Stimulated activated naive CD8-positive, alpha-beta T cell treated with anti-CD3 and anti-CD28 coated beads, Interleukin-15, Interleukin-2, amounts not matched to agents 100 U/mL and 50 U/mL, for 24 hours (primary cell): ENCODE measurements at places on chromosomes 7 and 10.

GRCh38 chr7:2271273-2272026 lies 29.4 kb downstream of the NUDT1 start:
- DNase-seq = no peak

DNA sequence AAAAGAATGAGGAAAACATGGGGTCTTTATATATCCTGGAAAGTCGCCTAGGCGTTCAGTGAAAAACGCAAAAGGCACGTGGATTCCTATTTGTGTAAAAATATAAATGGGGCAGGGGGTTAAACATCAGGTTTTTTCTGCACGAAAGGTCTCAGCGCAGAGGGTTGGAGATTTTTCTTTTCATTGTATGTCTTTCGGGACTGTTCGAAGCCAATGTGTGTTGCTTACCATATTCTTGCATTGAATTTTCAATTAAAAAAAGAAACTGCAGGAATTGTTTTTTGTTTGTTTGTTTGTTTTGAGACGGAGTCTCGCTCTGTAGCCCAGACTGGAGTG lies 169.2 kb downstream of the UBE2H start:
- DNase-seq = no peak

DNA sequence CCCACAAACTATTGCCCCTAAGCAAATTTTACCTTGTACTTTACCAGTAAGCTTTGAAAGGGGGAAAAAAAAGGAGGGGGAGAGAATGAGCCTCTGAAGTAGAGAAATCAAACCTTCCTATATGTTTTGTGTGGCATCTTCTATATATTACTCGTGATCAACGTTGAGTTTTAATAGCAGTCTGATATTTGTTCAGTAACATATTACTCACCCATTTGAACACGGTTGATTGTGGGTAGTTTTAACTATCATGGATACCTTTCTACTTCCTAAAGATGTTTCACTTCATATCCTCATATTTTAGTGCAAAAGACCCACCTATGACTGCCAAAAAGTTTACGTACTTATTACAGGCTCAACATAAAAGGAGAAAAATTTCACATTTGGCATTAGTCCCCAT lies 54.5 kb downstream of the CCDC6 start:
- no peak for DNase-seq

GRCh38 chr7:17709127-17709526 lies 231.2 kb downstream of the SNX13 start:
- no peak for DNase-seq

DNA sequence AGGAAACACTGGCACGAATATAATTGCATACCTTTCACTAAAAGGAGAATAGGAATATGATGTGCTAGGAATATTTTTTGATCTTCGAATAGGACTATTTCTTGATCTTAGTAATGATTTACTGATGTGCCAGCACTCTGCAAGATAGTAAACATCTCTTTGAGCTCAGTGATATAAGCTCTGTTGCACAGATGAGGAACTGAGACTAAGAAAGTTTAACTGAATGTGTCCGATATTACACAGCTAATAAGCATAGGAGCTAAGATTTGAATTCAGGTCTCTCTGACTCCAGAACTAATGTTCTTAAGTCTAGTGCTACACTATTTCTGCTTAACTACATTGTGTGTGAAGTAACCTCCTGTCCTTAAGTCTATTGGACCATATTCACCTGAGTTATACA lies 98.4 kb upstream of the PTPRZ1 start:
- no peak for DNase-seq

DNA sequence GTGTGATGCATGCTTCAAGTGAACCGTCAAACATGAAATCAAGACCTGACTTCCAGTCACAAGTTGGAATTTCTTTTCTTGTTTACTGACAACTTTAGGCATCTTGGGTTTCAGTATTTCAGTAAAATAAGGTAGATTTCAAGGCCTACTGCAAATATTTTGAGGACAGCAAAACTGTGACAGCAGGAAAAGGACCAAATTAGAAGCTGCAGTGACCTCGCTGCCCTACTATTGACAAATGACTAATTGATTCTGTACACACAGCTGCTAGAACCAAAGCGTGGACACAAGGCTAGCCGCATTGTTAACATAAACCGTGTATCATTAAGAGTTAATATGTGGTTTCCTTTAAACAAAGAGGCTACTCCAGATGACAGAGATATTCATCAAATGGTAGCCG lies 105.7 kb upstream of the SEC61G start:
- no peak for DNase-seq

- DNase-seq = no peak
These were observed 17.5 kb downstream of the VPS50 start for GRCh38 chr7:93249491-93250148.

DNA sequence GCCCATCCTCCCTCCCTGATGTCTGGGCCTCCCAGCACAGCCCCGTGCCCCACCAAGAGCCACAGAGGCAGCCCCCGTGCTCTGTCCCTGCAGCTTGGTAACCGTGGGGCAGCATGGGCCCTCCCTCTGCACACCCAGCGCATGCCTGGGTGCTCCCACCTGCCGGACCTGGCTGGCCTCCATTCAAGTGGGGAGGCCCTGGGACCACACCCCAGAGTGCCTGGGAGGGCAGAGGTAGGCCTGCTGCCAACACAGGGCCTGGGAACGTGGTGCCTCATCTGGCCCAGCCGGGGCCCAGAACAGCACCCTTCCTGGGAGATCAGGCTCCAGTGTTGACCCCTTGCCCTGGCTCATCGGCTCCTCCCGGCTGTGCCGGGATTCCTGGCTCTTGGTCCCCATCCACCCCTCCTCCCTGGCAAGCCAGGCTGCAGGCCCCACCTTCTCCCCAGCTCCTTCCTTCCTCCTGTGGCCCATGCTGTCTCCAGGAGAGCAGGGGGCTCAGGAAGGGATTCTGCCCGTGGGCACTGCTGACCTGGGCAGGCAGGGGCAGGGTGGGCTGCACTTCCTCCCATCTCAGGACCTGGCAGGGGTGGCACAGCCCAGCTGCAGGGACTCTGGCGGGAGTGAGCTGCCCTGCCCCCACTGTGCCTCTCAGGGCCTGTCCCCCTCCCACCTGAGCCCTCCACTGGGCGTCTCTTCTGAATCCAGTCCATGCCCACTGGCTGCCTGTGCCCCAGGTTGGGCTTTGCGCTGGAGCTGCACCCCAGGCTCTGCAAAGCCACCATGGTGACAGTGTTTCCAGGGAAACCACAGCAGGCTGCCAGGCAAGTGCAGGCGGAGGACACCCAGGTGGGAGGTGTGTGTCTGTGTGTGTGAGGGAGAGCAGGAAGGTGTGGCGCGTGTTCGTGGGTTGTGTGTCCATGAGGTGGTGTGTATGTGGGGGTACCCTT lies 32.6 kb downstream of the PWWP2B start:
- DNase-seq = no peak

GRCh38 chr7:26535483-26536007 lies 243.9 kb downstream of the SNX10 start:
- no peak for DNase-seq

DNA sequence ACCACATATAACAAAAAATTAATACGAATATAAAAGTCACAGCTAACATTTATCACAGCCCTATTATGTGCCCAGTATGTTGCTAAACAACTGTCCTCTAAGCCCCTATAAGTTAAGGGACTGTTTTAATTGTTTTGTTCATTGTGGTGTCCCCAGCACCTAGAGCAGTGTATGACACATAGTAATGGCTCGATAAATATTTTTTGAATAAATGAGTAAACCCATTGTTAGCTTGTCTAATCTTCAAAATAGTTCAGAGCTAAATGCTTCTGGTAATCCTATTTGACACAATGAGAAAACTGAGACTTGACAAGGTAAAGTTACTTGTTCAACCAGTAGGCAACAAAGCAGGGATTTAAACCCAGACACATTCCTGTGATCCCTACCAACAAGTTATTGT lies 78.4 kb upstream of the NEUROD6 start:
- no peak for DNase-seq

- no peak for DNase-seq
These were observed 6.7 kb downstream of the TES start for GRCh38 chr7:116216956-116217571.

DNA sequence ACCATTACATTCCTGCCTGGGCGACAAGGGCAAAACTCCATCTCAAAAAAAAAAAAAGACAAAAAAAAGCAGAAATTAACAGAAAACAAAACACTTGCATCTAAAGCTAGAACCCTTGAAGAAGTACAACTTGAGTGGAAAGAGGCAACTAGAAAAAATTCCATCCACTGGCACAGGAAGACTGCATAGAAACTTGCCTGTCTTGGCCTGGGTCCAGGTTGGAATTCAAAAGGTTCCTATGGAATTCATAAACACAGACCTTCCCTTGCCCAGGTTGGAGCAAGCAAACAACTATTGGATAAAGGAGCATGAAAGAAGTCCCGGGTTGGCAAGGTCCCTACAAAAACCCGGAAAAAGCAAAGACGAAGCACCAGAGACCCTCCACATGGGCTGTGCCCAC lies 69.8 kb downstream of the CCDC71L start:
- DNase-seq = no peak

DNA sequence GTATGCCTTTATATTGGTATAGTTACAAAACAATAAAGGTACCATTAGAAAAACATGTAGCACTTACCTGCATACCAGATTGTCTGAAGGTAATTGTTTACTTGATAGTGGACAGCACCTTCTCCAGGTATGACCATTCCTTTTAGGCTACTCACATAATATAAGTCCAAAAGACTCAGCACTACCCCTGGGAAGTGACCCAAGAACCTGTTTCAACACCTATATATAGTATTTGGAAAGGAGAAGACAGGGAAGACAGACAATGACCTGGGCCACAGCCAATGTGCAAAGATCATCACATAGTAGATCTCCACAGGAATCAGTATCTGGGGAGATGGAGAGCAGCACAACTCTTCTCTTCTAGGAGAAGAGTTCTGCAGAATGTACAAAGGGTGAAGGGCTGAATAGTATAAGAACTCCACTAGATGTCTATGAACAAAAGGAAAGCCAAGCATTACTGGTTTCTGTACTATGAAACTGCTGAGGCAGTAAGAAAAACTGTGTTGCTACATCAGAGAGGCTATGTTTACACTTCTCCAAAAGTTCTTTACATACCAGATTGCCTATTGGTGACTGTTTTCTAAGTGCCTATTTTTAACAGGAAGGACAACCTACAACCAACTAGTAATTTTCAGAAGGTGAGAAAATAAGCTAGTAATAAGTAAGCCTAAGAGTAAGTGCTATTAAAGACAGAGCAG lies 159.2 kb downstream of the BTAF1 start:
- DNase-seq = no peak

DNA sequence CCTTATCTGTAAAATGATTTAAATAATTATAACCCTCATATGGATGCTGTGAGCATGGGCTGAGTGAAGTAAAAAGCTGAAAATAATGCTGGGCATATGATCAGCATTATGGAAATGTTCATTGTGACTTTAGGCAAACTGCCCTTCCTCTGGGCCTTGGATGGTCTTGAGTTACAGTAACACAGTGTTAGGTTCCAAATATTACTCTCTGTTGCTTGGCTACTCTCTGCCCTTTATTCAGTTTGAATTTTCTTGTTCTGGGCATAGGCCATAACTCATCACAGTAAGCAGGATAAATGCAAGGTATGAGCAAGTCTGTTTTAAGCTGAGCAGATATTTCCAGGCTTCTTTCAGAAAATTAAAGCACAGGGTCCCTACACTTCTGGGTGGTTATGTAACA lies 868.0 kb downstream of the KCNMA1 start:
- no peak for DNase-seq

DNA sequence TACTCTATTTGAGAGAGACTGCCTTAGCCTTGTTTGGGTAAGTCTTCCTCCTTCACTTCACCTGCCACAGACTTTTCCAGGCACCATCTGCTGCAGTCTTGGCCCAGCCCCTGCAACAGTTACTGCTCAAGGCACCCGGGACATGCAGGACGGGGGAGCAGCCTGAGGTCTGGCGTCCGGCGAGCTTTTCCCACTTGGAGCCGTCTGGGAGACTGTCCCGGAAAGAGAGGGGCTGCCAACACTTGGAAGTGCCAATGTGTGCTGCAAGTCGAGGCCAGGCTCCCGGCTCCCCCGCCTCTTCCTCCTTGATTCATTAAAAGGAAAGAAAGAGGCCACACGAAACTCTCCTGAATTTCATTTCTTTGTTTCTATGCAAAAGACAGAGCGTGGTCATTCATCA lies 13.7 kb downstream of the HTRA1 start:
- DNase-seq = no peak

DNA sequence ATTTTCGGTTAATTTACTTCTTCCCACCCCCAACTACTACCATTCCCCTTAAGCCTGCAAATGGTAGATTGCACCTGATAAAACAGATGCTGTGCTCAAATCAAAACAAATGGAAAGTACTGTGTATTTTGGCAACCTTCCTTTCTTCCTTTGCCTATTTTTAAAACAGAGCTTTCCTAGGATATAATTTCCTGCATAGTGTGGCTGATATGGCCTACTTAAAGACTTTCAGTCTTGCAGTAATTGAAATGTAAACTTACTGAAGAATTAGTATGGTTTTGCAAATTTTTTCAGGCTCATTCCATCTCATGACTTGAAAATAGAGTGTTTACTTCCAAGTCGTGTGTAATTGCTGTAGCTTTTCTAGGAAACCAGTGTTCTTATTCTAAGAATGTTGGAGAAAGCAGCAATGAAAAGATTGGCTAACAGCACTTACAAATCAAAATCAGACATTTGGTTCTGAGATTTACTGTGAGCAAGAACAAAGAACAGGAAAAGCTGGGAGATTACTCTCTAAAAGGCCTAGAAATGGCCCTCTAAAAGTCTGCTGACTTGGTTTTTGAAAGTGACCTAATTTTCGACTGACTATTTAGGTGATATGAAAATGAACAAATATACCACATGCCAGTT lies 52.0 kb downstream of the REEP3 start:
- no peak for DNase-seq

- DNase-seq = no peak
These were observed 722.4 kb upstream of the POT1 start for GRCh38 chr7:125651823-125652528.

- no peak for DNase-seq
These were observed 287.1 kb upstream of the CELF2 start for GRCh38 chr10:10730471-10731043.

DNA sequence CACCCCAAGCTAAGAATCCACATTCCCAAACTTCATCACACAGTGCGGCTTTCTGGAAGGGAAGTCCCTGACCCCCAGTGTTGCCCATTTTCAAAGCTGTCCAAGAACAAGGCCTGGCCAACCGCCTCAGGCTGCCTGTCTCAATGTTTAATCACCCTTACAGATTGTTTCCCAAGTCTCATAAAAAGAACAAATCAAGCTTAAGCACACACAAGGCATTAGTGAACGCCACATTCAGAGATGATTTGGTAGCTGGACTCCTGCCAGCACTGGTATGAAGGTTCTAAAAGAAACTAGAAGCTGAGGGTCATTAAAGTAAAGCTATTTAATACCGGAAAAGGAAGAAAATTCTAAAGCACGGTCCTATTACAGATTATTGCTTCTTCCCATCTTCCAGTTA lies 35.6 kb downstream of the C10orf90 start:
- no peak for DNase-seq

- DNase-seq = no peak
These were observed 252.3 kb downstream of the SNX10 start for GRCh38 chr7:26543951-26544350.

DNA sequence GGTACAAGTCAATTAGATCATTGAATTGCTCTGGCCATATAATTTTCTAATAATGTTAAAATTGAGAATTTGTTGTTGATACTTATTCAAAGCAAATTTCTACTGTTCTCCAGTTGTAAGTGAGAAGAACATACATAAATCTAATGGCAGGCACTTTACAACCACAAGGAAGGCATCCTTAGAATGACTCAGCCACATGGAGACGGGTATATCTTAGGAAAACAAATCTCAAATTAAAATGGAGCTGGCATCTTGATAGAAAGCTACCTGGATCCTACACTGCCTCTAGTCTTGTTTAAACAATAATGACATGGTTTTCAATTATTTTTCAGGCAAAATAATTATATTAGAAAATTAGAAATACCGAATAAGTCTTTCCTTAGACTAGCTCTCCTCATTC lies 1183.7 kb upstream of the SORCS1 start:
- no peak for DNase-seq
